GM04504 (cell line): ENCODE measurements at places on chromosomes 16 and 17.

DNA sequence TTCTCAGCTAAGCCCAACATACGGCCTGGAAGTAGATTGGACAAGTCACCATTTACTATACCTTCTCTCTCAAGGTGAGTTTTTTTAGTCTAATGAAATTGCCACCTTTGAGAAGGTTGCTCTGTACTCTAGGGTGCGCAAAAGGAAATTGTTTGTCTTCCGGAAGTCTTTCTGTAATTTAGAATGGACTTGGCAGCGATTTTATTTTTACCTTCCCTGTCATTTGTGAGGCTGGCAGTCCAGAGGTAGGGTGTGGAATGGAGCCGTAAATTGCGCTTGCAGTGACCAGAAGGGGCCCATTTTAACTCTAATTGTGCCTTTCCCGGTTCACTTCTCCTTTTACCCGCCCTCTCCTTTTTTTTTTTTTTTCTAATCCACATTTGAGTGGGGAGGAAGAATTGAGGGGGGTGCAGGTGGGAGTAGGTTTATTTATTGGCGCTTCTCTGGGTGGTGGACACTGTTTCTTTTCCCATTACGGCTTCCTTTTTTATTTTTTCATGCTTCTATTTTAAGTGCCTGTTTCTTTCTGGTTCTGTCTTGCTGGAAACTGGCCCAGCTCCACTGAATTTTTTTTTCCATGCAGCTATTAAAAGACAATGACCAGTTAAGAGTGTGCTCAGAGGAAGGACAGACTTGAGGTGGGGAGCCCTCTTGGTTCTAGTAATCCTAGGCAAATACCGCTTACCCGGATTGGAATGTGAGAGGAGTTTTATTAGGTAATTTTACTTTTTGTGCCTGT is 89.7 kb upstream of the CLEC18A start:
- DNase-seq, result peak; percentile 56

DNA sequence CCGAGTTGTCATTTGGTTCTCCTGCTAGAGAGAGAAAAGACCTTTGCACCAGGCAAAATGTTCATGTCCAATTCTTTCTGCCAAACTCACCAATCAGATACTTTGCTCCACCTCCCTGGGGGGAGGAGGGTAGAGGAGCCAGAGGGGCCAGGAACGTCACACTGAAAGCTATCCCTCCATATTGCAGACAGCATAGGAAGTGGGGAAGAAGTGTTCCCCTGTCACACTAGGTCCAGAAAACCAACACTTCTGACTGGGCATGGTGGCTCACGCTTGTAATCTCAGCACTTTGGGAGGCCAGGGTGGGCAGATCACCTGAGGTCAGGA is 9.5 kb downstream of the HSD17B2 start:
- DNase-seq, result no peak

DNA sequence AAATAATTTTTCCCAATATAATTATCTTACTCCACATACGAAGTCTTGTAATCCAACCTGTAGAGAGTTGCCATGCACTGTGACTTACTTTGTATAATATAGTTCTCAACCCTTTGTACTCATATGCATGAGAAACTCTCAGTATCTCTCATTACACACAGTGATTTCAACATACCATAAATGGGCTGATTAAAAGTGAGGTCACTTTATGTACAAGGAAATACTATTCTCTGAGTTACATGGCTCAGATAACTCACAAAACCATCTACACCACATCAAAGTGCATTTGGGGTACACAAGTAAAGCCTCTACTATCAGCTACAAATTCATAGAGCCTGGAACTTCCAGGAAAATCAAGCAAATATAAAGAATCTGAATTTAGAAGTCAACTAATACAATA is 27.9 kb downstream of the SLFN12 start:
- no peak for DNase-seq

DNA sequence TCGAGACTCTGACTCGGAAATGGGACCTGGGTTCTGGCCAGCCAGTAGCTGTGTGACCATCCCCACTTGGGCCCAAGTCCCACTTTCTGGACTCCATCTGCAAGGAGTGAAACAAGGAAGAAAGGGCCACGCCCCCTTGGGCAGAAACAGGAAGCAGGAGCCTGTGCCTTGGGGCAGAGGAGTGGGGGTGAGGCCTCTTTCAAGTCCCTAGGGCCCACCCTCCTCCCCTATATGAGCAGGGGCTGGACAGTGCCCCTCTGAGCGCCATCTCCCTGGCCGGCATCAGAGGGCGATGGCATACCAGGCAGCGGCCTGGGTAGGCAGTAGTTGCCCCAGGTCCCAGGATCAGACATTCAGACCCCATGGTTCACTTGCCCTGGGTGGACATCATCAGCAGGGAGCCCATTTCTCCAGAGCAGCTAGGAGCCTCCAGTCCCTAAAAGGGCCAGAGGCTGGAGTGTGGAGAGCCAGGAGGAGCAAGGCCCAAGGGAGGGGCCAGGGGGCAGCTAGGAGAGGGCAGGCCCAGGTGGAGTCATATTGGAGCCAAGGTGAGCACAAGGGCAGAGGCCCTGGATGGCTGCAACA is 7.1 kb downstream of the BCAR1 start:
- DNase-seq, result peak; percentile 78

- no peak for DNase-seq
These were observed 10.1 kb upstream of the TMEM98 start for GRCh38 chr17:32917842-32918241.

GRCh38 chr17:57557416-57557815 is 187.7 kb downstream of the CCDC182 start:
- no peak for DNase-seq

- DNase-seq, result no peak
These were observed 186.6 kb downstream of the PMP22 start for GRCh38 chr17:15078570-15078969.

DNA sequence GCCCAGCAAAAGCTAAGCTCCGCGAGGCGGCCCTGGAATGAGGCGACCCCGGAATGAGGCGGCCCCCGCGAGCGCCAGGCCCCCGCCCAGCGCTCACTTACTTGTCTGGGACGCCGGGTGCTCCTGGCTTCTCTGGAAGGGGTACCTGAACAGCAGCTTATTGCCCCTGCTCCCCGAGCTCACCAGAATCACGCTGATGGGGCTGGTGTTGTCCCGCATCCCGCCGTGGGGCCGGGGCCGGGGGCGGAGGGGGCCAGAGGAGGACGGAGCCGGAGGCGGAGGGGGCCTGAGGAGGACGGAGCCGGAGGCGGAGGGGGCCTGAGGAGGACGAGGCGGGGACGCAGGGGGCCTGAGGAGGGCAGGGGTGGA is 440 bp downstream of the NPRL3 start:
- DNase-seq, result no peak

GRCh38 chr17:80561541-80562114 is 17.0 kb downstream of the RPTOR start:
- DNase-seq, result no peak

DNA sequence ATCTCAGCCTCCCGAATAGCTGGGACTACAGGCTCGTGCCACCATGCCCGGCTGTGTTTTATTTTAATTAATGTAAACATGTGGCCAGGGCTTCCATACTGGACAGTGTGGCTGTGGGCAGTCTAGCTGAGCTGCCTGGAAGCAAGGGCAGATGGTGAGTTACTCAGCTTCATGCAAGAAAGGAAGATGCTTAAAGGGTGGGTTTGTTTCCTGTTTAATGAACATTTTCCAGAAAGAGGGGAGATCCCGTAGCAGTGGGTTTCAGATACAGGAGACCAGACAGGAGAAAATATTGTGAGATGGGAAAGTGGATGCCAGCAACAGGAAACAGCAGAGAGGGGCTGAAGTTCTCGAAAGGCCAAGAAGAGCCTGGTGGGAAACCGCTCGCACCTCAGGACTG is 7.3 kb downstream of the MAPK8IP3 start:
- no peak for DNase-seq

DNA sequence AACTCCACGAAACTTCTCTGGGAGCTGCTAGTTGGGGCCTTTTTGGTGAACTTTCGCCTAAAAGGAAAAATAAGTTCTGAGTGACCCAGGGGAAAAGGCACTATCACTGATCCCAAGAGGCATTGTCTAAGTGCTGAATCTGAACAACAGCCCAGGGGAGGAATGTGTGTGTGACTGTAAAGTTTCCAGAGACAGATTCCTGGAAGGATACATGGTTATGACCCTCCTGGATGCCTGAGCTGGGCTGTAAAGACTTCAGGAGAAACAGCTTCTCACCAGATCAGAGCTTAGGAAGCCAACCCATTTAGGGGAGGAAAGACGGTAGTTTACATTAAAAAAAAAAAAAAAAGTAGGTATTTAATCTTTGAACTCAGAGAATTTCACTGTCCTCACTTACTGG is 20.2 kb downstream of the HIGD1B start:
- DNase-seq, result no peak
